Vagina (tissue), 2 donors: ENCODE measurements at places on chromosomes 12 and 14.

GRCh38 chr12:106254724-106255123 lies 6.9 kb upstream of the CKAP4 start:
- no peak for DNase-seq

GRCh38 chr12:49667325-49668090 lies 39.7 kb downstream of the FMNL3 start:
- DNase-seq: no peak

DNA sequence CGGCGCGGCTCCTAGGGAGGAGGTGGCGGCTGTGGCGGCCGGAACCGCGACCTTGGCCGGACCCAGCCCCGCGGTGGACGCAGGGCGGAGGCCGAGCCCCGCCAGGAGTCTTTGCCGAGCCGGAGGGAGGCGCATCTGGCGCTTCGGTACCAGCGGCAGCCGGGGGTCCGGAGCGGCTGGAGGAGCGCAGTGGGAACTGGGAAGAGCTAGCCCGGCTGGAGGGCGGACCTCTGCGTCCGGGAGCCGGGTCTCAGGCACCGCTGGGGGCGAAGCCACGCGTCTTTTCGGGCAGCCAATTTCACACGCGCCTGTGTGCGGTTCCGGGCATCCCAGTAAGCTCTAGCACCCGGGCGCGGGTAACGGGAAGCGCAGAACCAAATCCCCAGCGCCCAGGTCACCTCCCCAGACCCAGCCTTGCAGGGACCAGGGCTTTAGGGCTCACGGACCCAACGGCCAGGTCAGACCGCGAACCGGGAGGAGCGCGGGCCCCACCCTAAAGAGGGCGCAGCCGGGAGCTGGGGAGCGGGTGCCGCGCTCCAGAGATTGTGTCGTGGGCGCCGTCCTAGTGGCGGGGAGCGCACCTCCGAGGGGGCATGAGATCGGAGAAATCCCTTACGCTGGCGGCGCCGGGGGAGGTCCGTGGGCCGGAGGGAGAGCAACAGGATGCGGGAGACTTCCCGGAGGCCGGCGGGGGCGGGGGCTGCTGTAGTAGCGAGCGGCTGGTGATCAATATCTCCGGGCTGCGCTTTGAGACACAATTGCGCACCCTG lies 89.4 kb downstream of the GALNT8 start:
- DNase-seq: no peak

DNA sequence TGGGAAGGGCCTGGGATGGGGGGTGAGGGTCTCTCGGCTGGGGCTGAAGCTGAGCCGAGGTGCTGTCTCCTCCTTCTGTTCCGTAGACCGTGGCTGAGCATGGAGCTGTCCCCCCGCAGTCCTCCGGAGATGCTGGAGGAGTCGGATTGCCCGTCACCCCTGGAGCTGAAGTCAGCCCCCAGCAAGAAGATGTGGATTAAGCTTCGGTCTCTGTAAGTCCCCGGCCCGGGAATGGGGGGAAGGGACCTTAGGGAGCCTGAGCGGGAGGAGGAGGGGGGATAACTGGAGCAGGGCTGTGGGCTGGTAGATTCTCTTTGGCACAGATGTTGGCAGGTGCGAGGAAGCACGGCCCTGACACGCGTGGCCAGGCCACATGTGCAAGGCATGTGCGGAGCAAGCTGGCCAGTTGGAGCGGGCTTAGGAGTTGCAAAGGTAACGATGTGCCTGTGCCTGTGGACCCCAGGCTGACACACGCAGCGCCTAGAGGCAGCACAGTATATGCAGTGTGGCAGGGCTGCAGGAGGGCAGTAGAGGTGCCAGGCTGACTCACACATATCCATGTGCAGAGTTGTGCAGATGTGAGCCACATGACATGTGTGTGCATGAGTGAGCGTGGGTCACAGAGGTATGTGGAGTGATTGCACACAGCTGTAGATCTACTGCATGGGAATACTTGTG lies 512 bp downstream of the PDE1B start:
- DNase-seq: no peak

- DNase-seq: no peak
These were observed at the start of gene GPR135 for GRCh38 chr14:59465316-59466135. Gene GPR135 (minus strand): TSS chr14:59465380. CDS start chr14:59465226, 154 bp downstream.

DNA sequence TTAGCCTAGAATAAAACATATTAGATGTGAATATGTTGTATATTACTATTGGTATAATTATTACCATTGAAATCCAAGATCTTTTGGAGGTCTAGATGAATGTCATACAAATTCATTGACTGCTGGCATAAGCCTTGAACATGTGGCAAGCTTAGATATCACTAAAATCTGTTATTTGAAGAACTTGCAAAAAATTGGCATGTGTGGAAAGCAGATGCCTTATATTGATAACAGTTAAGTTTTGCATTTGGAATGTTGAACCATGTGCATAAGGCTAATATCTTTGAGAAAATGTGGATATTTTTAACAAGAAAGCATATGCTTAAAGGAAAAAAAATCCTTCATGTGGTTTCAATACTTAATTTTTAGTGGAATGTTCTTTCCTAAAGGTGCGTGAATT lies 203.6 kb upstream of the PRICKLE1 start:
- DNase-seq: no peak
